ENCODE measurements at places on chromosomes 5 and 9.

- DNase-seq: no peak
Measured at GRCh38 chr9:137423514-137424291, 510 bp downstream of the NOXA1 start.

DNA sequence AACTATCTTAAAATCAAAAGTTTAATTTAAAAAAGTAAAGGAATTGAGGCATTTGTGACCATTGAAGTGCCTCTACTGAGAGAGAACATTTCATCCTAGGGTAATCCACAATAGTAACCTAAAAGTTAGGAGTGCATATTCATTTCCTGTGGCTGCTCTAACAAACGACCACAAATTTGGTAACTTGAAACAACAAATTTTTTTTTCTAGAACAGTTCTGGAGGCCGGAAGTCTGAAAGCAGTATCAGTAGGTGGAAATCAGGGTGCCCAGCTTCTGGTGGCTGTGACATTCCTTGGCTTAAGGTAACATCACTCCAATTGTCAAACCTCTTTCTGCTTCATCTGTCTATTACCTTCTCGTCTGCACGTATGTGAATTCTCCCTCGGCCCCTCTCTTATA is 67.1 kb upstream of the SSBP2 start:
- no peak for DNase-seq

DNA sequence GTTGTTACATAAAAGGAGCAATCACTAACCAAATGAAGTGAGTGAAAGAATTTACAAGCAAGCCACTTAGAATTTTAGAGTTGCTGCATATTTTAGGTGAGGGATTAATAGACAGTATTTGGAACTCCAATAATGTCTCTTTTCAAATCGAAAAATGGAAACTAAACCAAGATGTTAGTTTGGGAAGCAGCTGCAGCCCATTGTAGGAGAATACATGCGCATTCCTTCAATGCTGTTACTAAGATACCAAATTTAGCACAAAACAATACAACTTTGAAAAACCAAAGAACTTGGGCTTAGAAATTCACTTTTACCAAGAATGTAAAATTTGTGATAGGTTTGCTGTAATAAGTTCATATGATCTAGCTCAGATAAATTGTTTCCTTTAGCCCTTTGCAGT is 411.8 kb upstream of the CDH6 start:
- DNase-seq: no peak

DNA sequence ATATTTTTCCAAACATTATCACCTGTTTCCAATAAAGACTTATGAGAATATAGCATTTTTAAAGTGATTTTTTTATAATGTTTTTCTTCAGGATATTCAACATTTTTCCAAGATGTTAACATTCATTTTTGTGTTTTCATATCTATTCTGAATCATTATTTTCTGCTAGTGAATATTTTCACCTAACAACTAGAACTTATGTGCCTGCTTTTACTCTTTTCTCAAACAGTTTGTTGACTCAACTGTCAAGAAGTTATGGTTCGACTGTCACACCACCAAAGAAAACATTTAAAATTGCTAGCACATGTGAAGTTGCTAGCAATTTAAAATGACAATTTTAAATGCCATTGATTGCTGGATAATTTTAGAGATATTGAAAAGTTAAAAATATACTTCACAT is 343.3 kb upstream of the CDH9 start:
- DNase-seq: no peak

GRCh38 chr9:133987446-133987788 is 4.7 kb downstream of the VAV2 start:
- no peak for DNase-seq

DNA sequence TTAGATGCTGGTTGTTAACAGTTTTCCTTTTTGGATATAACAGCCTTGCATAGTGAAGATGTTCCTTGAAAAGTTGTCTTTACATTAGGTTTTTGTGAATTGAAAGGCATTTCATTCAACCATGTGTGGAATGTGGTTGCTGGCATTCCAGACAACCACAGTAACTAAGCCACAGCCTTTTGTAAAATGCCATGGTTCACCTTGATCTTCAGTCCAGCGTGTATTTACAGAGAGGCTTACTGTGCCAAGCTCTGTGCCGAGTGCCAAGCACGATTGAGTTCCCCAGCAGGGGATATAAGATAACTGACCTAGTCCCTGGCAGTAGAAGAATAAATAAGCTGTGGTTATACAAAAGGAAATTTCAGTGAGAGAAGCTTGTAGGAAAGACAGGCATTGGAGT is 4.9 kb downstream of the EXOSC2 start:
- DNase-seq: no peak

- no peak for DNase-seq
Measured at GRCh38 chr5:142501890-142502289, 177.1 kb upstream of the SPRY4 start.

GRCh38 chr5:132269635-132270334 is 12.3 kb downstream of the PDLIM4 start:
- no peak for DNase-seq

DNA sequence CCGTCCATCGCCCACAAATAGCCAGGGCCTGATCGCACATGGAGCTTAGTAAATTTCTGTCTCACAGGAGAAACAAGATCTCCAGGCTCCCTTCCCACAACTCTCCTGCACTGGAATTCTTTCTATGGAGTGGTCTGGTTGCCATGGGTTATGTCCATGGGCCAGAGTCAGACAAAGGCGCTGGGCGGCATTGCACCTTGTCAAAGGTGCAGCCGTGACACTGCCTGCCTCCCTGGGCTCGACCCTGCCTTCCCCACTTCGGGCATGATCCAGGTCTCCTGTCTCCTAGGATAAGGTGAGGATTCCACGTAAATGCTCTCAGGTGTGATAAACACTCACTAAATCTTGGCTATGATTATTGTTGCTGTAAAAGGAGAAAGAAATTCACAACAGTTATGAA is 130.0 kb downstream of the ADAMTS16 start:
- DNase-seq: no peak

- DNase-seq: peak; percentile 80
Measured at GRCh38 chr9:94610181-94610606, 16.6 kb upstream of the FBP2 start.

GRCh38 chr5:142475102-142475513 is 150.3 kb upstream of the SPRY4 start:
- no peak for DNase-seq
